ENCODE measurements at places on chromosomes 3 and 15. TPM values are rescaled to one million over a fixed set of nuclear protein-coding genes. Genes with fewer than 3 reads are reported as not detected.

MINDY2 gene
- total RNA-seq = 19.3 TPM

ADAM10 gene
- total RNA-seq = 125 TPM

TUBGCP4 gene
- total RNA-seq = 13.4 TPM

ITGA11 gene
- 4.7 TPM for total RNA-seq

PGBD4 gene
- total RNA-seq = 2.0 TPM

GPR176 gene
- 5.3 TPM for total RNA-seq

BCHE gene
- 12.5 TPM for total RNA-seq

ISL2 gene
- total RNA-seq = 5.3 TPM

IGSF10 gene
- total RNA-seq = 1.0 TPM

ISLR gene
- 31.4 TPM for total RNA-seq

LINGO1 gene
- total RNA-seq = 3.3 TPM

TYRO3 gene
- 71.0 TPM for total RNA-seq

GPR160 gene
- 96.2 TPM for total RNA-seq

CHRNA7 gene
- 4.0 TPM for total RNA-seq

KIF7 gene
- 3.0 TPM for total RNA-seq

GP9 gene
- total RNA-seq = not detected

PLCL2 gene
- total RNA-seq = 14.2 TPM

CRYGS gene
- total RNA-seq = 1.9 TPM

ECE2 gene
- not detected for total RNA-seq

C2CD4A gene
- 0.13 TPM for total RNA-seq

SLC25A20 gene
- total RNA-seq = 61.3 TPM

SLC2A2 gene
- total RNA-seq = 123 TPM

MYRIP gene
- 0.80 TPM for total RNA-seq

RARRES1 gene
- total RNA-seq = 73.1 TPM

ADGRG7 gene
- total RNA-seq = 34.1 TPM

GRM2 gene
- total RNA-seq = 0.27 TPM

CHCHD6 gene
- 13.8 TPM for total RNA-seq

TMEM44 gene
- total RNA-seq = 6.6 TPM

LIPC gene
- total RNA-seq = 64.8 TPM

LMAN1L gene
- total RNA-seq = not detected

TEX55 gene
- not detected for total RNA-seq

Measured in hepatocyte (in vitro differentiated cells).